ENCODE measurements at places on chromosomes 3 and 15. TPM values are rescaled to one million over a fixed set of nuclear protein-coding genes. Genes with fewer than 3 reads are reported as not detected.

The PDE8A gene
- 65.4 TPM for total RNA-seq

The NRROS gene
- total RNA-seq = 12.7 TPM

The CCR3 gene
- not detected for total RNA-seq

The WDR72 gene
- total RNA-seq = not detected

The ZBTB38 gene
- total RNA-seq = 133 TPM

The SLC28A2 gene
- total RNA-seq = not detected

The EXD1 gene
- not detected for total RNA-seq

The MYH15 gene
- total RNA-seq = 0.10 TPM

The GATM gene
- total RNA-seq = 0.65 TPM

The MAP1A gene
- 0.65 TPM for total RNA-seq

The CCDC66 gene
- total RNA-seq = 19.7 TPM

The TGM5 gene
- total RNA-seq = not detected

The CISH gene
- 0.33 TPM for total RNA-seq

The GRK7 gene
- total RNA-seq = not detected

The PDCD10 gene
- total RNA-seq = 64.0 TPM

The THBS1 gene
- 11,178 TPM for total RNA-seq

The FGF12 gene
- 1.6 TPM for total RNA-seq

The SPATA12 gene
- total RNA-seq = 0.33 TPM

The GOLGA8R gene
- total RNA-seq = 2.3 TPM

The NOX5 gene
- total RNA-seq = 0.33 TPM

The CCK gene
- not detected for total RNA-seq

The RETNLB gene
- total RNA-seq = not detected

The DTWD1 gene
- 12.6 TPM for total RNA-seq

The KY gene
- not detected for total RNA-seq

The LRRC49 gene
- 4.9 TPM for total RNA-seq

The ADGRG7 gene
- not detected for total RNA-seq

The SPSB4 gene
- not detected for total RNA-seq

The HDGFL3 gene
- 103 TPM for total RNA-seq

The C2CD4A gene
- total RNA-seq = 1.2 TPM

The SNAP23 gene
- 170 TPM for total RNA-seq

The EIF4E3 gene
- total RNA-seq = 2.0 TPM

The ABI3BP gene
- 44.4 TPM for total RNA-seq

The FBXW12 gene
- not detected for total RNA-seq

The SNAPC5 gene
- total RNA-seq = 15.0 TPM

The CHMP2B gene
- 31.8 TPM for total RNA-seq

The ARL6 gene
- total RNA-seq = 7.7 TPM

The LAMB2 gene
- 255 TPM for total RNA-seq

The SLC51A gene
- not detected for total RNA-seq

The ACKR4 gene
- total RNA-seq = 2.9 TPM

The DUOX2 gene
- not detected for total RNA-seq

The GCSAM gene
- not detected for total RNA-seq

The UQCRC1 gene
- total RNA-seq = 290 TPM

The FGF7 gene
- total RNA-seq = 0.98 TPM

The DPP8 gene
- 45.4 TPM for total RNA-seq

The PRSS50 gene
- total RNA-seq = not detected

The C3orf85 gene
- not detected for total RNA-seq

The MEGF11 gene
- total RNA-seq = not detected

The MINAR1 gene
- total RNA-seq = 1.2 TPM

The SLC6A20 gene
- not detected for total RNA-seq

The NAALADL2 gene
- 2.9 TPM for total RNA-seq

The KBTBD13 gene
- total RNA-seq = not detected

The CPLX3 gene
- total RNA-seq = not detected

The NDUFB5 gene
- total RNA-seq = 79.1 TPM

The SACM1L gene
- total RNA-seq = 23.5 TPM

The GPR62 gene
- under 0.01 TPM for total RNA-seq

Measured in vein endothelial cell (primary cell).